Mammary epithelial cell (primary cell): ENCODE measurements at places on chromosomes 2 and 18. TPM values are rescaled to one million over a fixed set of nuclear protein-coding genes. Genes with fewer than 3 reads are reported as not detected.
A peak's percentile ranks its signal among the peaks of the same experiment; 100 is the strongest.

Gene CXCR1
- under 0.01 TPM for total RNA-seq

Gene CRYGC
- total RNA-seq, result not detected

Gene LOXHD1
- not detected for total RNA-seq

Gene ZBTB7C
- 1.8 and 3.4 TPM in 2 replicates for total RNA-seq

Gene DES
- total RNA-seq, result not detected in 2 replicates

DNA sequence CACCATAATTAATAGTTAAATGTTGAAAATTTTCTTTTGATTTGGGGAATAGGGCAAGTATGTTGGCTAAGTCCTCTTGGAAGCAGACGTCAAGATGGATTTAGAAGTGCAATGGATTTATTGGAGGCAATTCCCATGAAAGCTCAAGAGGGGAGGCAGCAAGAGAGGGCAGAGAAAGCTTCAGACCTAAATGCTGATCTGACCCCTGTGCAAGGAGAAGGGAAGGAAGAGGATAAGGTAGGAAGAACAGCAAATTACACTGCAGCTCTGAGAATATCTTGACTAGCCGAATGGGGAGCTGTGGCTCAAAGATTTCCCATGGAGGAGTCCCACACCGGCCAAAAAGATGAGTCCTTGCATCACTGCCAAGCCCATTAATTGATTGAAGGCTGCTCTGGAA, 46.9 kb upstream of the ATP8B1 start:
- DNase-seq, result no peak

- peak; percentile 81 for DNase-seq
Measured at GRCh38 chr18:34709750-34710441, at the start of gene DTNA. DTNA (plus strand) TSS chr18:34710298; CDS start chr18:34755977, 45,679 bp downstream.

GRCh38 chr2:26009567-26009963, 24.3 kb upstream of the RAB10 start:
- no peak for DNase-seq

GRCh38 chr2:118841828-118842461, 5.5 kb downstream of the EN1 start:
- no peak for DNase-seq

- DNase-seq, result peak; percentile 33
Measured at GRCh38 chr18:49666045-49666775, 104.4 kb downstream of the LIPG start.

- DNase-seq, result no peak
Measured at GRCh38 chr2:143690235-143690634, 561.0 kb downstream of the ARHGAP15 start.

DNA sequence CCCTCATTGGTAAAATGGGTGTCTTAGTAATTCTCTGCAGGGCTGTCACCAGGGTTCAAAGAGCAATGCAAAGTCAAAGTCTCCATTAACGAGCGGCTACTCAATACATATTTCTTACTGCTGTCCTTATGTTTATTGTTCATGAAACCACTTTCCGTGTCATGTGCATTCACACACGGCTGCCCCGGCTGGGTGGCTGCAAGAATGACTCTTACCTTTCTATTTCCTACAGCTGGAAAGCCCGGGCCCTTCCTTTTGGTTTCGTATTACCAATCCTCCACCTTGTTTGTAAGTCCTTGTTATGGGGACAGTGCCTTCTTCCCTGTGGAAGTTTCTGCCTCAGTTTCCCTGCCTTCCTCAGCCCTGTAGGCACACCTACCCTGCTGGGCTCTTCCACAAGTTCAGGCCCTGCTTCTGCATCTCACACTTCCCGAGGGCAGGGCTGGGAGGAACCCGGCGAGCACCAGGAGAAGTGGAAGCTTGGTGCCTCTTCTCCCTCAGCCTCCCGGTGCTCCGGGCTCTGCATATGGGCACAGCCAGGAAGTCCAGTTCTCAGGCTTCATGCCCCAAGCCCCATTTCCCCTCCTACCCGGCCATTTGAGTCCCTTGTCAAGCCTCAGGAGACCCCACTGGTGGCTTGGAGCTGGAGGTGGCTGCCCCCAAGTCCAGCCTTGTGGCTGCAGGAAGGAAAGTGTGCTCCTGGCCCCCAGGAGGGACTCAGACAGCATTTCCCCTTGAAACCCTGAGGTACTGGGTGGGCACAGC, 18.7 kb upstream of the ACKR3 start:
- no peak for DNase-seq
